ENCODE measurements at places on chromosomes 7 and 10.

- DNase-seq: no peak
Observed at GRCh38 chr7:117095055-117095454, 141.8 kb downstream of the ST7 start.

GRCh38 chr7:37284805-37285231 is 163.8 kb downstream of the ELMO1 start:
- DNase-seq: peak; percentile 72

DNA sequence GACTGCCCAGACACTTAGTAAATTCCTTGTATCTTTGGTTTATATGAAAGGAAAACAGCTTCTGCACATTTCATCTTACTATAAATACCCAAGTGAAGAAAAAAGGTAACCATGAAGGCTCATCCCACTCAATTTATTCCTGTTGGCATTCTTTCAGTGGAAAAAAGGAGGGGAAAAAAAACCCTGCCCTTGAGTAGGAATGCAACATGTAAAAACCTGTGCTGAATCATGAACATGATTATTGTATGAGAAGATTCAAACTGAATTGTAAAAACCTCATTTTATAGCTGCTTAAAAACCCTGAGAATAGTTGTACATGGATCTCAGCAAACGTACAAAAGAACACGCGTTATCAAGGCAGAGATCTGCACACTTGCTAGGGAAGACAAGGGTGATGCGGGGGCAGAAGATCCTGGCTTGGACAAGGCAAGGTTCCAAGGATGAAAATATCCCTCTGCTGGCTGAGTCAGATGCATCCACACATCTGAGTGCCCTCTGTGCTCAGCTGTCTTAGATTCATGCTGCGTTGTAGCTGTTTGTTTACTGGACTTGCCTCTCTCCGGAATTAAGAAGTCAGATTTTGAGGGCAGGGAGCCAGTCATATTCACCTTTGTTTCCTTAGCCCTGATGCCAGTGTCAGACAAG is 658.2 kb downstream of the PARD3 start:
- DNase-seq: no peak

- no peak for DNase-seq
Observed at GRCh38 chr10:118309911-118310310, 32.2 kb downstream of the FAM204A start.

- no peak for DNase-seq
Observed at GRCh38 chr7:22361320-22361719, 4.4 kb upstream of the RAPGEF5 start.

DNA sequence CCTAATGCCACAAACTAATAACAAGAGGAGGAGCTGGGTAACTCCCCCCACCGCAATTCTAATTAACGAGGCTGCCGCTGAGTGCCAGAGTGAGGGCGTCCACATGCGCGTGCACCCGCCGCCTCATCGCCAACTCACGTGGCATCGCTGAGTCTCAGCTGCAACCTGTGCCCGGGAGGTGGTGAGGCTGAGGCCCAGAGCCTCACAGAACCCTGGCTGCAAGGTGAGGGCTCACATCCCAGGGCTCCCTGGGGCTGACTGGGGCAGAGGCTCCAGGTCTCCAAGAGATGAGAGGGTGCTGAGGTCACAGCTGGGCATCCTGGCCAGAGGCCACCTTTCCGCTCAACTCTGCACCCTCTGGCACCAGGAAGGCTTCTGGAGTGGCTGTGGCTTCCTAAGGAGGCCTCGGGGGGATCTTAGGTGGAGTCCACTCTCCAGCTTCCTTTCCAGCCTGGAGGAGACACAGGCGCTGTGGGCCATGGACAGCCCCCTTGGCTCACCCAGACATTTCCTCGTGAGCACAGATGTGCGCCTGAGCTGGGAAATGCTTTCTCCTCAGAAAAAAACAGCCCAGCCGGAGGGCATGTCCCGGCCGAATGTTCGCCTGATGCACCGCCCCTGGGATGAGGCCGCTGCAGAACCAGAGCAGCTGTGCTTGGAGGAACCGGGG is 242.6 kb downstream of the MAD1L1 start:
- DNase-seq: no peak

GRCh38 chr10:101894742-101895141 is 51.1 kb upstream of the KCNIP2 start:
- no peak for DNase-seq
